DMS79 treated with DMSO at 0.1 percent for 48 hours (cell line): ENCODE measurements at places on chromosomes 1 and 21.

DNA sequence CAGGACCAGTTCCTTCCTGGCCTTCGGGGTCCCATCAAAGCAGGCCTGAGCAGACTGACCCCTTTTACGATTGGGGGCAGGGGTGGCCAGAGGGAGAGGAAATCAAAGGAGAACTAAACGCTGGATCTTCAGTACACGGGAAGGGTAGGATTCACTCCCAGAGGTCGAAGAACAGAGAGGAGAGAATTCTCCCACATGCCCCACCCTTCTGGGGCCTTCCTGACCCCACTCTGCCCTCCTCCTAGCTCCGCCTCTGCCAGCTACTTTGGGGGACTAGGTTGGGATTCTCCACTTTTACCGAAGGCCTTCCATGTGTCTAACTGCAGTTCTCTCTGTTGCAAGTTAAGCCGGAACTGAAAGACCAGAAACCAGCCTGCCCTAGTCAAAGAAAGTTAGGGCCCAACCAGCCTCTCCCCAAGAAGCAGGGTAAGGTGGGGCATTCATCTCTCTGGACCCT, 654 bp upstream of the ARHGEF2 start:
- DNase-seq = no peak

DNA sequence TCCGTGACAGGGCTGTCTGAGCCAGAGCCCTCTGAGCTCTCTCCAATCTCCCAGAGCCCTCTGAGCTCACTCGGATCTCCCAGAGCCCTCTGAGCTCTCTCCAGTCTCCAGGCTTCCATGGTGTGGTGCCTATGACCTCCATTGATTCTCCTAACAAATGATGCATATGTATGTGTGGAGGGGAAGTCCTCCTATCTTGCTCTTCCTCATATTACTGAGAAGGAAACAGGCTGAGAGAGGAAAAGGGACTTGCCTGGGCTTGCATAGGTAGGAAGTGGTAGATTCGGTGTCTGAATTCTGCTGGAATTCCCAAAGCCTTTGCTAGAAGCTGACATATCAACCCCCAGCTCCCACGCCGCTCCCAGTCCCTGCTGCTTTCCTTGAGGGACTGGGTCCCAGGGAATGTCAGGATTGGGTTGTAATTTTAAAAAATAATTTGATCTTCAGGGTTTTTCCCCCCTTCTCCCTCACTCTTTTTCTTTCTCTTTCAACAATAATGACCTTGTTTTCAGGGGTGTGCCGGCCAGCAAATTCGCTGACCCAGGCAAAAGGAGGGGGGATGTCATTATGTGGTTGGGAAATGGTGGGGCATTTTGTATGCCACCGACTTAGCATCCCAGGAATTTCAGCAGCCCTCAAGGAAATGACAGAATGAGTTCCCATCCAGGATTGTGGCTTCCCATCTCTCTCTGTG, 42.3 kb upstream of the RUNX3 start:
- DNase-seq = no peak

GRCh38 chr21:37450445-37450941, 83.9 kb downstream of the DYRK1A start:
- DNase-seq = no peak

- no peak for DNase-seq
These were observed 1423.4 kb downstream of the NCAM2 start for GRCh38 chr21:22421416-22422180.

DNA sequence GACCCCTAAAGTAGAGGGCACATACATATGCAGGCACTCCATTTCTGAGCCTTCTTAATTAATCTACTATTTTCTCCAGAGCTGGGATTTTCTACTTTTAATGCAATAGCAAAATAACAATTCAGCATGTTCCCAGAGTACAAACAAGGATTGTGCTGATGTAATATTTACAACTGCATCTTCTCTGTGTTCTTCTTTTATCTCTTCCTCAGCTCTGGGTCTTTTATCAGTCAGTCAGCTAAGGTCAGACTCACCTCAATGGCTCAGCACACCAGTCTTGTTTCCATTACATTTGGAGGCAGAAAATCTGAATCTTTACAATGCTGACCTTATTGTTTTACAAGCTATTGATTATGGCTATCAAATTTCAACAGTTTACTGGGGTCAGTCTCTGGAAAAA, 323.3 kb upstream of the NR5A2 start:
- no peak for DNase-seq

DNA sequence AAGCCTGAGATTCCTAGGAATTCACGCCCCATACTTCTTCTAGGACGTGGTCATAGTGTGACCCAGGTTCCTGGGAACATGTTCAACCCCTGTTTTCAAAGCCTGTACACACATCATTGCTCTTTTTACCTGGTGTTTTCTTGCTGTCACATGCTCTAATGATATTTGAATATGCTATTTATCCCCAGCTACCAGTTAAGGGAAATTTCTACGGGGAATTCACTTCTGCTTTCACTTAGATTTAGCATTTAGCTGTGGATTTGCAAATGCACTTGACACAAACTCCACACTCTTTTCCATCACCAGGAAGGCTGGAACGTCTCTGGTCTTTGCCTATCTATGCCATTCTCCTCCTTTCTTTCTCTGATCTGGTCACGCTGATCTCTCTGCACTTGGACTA, 11.3 kb upstream of the SAMSN1 start:
- no peak for DNase-seq

DNA sequence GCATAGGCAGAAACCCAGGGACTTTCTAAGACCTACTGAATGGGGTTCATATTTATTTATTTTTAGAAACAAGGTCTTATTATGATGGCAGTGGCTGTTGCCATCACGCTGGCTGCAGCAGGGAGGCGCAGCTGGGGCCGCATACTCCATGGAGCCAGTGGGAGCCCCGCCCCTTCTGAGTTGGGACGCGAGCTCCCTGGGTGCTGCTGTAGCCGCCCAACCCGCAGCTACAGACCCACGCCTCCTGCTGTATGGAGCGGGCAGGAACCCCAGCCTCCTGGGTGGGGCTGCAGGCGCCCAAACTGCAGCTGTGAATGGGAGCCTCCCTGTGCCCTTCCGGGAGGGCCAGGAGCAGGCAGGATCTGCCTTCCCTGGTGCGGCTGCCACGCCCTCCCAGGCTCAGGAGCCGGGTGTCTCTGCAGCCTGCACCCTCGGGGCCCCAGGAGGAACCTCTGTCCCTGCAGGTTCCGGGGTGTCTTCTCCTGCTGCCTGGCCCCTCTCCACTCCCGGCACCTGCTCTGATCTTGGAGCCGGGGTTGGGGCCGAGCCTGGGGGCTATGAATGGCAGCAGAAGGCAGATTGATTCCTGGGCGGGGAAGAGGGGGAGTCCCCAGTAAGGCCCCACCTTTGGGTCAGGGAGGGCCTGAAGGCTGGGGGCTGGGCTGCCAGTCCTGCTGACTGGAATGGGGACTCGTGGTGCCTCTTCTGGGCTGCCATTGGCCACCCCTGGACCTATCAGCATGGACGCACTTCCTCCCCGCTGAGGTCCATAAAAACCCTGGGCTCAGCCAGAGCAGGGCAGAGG, 66.5 kb upstream of the LRRN2 start:
- no peak for DNase-seq

GRCh38 chr1:119293797-119294196, 74.8 kb upstream of the HAO2 start:
- DNase-seq = no peak

- no peak for DNase-seq
These were observed 6.7 kb downstream of the CNIH3 start for GRCh38 chr1:224622831-224623230.

DNA sequence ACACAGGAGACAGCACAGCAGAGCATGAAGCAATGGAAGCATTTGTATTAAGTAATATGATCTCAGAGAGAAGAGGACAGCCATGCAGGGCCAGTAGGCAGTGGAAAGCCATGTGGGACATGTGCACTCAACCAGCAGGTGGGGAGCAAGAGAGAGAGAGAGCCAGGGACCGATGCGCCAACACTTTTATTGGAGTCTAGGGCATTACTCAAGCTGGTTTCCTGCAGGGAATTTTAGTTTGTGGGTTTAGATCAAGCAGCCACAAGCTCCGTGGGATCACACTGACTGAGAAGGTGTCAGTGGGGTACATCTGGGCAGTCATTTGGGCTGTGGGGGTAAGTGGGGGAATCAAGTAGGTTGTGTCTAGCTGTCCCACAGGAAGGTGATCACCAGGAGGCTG, 137.1 kb downstream of the PCBP3 start:
- DNase-seq = no peak

- no peak for DNase-seq
These were observed 74.3 kb upstream of the EDN2 start for GRCh38 chr1:41558761-41559171.

DNA sequence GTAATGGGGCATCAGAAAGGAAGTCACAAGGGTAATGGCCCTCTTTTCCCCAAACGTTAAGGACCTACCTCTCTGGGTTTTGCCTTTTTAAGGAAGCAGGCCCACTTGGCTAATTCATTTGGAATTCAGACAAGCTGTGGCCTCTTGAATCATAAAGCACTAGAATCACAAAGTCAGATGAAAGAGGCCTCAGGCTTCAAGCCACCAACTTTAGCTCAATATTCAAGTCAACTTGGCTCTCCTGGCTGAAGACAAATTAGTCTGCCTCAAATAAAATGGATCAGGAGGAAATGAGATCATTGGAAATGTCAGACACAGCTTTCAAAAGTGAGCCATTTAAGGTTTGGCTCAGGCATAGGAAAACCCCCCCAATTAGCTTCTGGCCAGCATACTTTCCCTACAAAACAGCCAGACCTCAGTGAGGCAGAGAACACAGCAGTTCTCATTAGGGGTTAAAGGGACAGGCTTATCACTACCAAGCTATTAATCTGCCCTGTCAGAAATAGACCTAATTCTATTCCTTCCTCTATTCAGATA, 34.3 kb downstream of the SLC35D1 start:
- DNase-seq = no peak

- DNase-seq = no peak
These were observed 138.8 kb upstream of the WNT4 start for GRCh38 chr1:22281521-22282363.
